Smooth muscle cell of the brain vasculature (primary cell): ENCODE measurements at places on chromosomes 6 and 20.

DNA sequence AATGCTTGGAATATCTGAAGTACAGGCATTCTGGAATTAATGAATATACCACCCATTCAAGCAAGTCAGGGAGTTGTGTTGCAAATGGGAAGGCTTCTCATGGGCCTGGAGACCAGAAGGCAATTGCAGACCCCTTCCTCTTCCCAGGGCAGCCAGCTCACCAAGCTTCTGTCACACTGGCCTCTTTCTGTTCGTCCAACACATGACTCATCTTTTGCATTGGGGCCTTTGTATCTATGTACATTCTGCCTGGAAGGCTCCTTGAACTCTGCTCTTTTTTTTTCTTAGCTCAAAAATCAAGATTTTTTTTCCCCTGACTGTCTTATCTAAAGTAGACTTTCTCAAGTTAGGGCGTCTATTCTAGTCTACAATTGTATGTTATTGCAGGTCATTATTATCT lies 132.9 kb upstream of the MYLIP start:
- DNase-seq = no peak

- DNase-seq = no peak
Observed at GRCh38 chr6:36550473-36551000, 3.3 kb upstream of the STK38 start.

DNA sequence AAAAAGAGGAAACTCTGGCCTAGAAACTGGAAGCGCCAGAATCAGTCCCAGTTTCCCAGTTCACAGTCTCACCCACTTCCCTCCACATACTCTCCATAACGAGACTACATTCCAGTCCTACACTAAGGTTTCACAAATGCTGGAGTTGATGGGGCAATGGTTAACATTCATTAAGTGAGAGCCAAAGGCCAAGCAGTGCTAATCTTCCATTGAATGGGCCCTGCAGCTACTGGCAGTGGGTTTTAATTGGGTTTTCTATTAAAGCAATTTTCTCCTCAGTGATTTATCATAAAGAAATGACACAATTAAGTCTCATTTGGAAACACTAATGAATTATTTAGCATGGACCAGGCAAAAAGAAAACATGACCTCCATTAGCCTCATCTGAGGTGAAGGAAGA lies 20.8 kb upstream of the NRSN1 start:
- DNase-seq = no peak

GRCh38 chr20:47726632-47727031 lies 58.6 kb downstream of the SULF2 start:
- DNase-seq = no peak

DNA sequence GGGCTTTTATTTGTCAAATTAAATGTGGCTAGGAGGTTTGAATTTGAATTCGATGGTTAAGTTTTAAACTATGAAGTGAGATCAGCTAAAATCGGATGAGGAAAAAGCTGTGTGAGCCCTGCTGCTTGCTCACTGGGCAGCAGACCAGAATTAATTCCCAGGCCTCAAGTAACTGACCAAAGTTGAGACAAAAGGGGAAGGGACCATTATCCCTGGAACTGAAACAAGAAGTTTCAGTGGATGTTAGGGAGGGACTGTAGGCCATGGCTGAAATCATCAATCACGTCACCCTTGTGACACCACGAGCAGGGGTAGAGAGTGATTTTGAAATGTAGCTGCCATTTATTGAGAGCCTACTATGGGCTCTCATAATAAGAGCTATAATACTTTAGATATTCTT lies 7.0 kb upstream of the PRSS35 start:
- no peak for DNase-seq

DNA sequence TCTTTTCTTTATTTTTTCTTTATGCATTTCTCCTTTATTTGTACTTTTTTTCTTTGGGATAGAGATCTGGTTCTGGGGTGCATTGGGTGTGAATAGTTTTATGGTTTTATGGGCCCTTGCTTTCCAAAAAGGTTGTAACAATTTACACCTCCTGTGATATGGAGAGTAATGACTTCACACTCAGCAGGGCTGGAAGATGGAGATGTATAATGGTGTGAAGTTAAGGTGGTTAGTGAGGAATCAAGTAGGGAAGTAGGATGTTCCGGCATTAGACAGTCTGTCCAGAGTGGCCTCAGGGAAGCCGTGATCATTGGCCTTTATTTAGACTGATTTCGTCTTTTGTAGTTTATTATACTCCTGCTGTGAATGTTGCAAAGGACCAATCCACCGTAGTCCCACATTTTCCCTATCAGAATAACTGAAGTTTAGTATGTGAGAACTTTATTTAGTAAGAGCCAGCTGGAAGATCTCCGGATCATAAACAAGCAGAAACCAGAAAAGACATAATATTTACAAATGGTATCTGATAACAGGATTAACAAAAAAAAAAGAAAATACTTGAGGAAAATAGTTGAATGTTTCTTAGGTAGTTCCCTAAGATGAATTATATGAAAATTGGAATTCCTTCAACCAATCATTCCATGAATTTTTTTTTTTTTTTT lies 255.5 kb downstream of the TBC1D7 start:
- no peak for DNase-seq
